Dorsolateral prefrontal cortex (tissue), 122 donors: ENCODE measurements at places on chromosomes 1 and 21.

DNA sequence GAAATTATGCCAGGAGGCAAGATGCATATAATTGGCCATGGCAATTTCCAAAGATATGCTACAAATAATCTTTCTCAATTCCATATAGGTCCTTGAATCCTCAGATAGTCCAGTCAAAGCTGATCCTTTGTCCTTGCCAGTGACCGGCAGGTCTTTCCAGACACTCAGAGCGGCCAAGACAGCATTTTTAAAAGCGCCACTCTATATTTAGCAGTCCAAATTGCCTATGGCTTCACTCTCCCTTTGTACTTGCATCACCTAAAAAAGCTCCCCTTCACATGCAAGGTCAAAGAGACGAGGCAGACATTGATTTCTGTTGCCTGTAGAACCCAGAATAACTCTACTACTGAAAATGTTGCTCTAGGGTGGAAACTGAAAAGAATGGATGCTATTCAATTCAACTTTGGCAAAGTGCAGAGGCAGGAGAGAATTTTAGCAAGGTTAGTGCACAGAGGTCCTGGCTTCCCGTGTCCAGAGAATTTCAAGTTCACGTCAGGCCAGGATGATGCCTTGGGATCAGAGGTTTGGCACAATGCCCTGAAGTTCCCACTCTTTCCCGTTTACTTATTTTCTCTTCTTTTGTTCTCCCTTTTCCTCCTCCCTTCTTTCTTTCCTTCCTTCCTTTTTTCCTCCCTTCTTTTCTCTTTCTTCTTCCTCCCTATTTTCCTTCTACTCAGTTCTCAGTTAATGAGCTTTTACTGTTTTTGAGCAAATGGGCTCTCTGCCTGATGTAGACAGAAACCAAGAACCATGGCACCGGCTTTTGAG is 108.5 kb downstream of the KCNK1 start:
- no peak for DNase-seq

- no peak for DNase-seq
Measured at GRCh38 chr1:85275701-85276214, 674 bp downstream of the BCL10 start.

- no peak for DNase-seq
Measured at GRCh38 chr1:64864018-64864940, 102.1 kb downstream of the JAK1 start.

GRCh38 chr1:214440219-214440965 is 111.0 kb downstream of the PTPN14 start:
- DNase-seq, result no peak

- DNase-seq, result no peak
Measured at GRCh38 chr1:29271724-29272123, 35.4 kb downstream of the PTPRU start.

- no peak for DNase-seq
Measured at GRCh38 chr1:195789321-195789720, 818.9 kb downstream of the KCNT2 start.

DNA sequence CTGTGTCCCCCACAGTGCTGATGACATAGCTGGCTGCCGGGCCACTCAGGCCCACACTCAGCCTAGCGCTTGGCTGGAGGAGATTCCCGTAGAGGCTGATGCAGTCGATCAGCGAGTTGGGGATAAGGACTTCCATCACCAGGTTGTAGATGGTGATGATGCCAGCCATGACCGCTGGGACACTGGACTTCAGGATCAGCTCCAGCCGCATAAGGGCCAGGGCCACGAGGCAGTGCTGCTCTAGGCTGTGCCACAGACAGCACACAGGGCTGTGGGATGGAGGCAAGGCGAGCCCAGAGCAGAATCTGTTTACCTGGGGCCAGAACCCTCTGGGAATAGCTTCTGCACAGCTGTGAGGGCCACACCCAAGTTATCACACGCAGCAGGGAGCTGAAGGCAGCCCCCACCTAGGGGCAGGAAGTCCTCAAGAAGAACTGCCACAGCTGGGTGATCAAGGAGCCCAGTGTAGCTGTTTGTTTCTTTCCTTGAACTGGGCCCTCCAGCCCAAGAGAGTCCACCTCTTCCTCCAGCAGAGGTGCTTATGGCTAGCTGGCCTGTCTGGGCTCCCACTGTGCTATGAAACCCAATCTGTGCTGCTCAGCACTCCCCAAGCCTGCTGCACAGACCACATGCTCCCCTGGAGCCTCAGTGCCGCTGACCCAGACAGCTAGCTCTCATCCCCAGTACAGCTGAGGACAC is 6.2 kb downstream of the SLC2A1 start:
- no peak for DNase-seq

DNA sequence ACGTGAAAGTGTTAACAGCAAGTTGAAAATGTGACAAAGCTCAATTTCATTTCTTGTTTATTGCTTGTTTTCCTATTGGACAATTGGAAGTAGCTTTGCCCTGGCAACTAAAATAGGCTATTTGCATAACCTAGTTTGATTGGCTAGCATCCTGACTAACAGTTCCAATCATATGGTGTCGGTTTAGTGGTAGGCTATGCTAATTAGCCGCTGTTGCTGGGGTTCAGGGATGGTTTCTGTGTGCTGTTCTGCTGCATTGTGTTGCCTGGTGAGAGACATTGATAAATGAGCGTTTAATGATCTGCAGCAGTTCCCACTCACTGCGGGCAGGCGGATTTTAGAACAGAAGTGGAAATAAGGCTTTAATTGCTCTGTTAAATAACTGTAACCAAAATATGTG is 68.5 kb downstream of the DYRK1A start:
- peak; percentile 67 for DNase-seq

DNA sequence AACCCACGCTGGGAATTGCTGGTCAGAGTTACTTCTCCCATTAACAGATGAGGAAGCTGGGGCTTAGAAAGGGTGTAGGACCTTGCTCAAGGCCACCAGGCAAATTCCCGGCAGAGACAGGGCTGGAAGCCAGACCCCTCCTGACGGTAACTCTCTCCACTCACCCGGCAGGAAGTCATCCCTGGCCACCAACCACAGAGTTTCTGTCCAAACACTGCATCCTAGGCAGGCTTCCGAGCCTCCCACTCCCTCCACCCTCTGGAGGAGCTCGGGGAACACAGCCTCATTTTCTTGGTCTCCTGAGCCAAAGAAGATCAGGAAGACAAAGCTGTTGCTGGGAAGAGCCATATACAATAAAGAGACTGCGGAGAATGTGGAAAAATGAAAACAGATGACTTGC is 25.0 kb upstream of the ZNF436 start:
- DNase-seq, result no peak
